ENCODE measurements at places on chromosomes 6 and 20.

DNA sequence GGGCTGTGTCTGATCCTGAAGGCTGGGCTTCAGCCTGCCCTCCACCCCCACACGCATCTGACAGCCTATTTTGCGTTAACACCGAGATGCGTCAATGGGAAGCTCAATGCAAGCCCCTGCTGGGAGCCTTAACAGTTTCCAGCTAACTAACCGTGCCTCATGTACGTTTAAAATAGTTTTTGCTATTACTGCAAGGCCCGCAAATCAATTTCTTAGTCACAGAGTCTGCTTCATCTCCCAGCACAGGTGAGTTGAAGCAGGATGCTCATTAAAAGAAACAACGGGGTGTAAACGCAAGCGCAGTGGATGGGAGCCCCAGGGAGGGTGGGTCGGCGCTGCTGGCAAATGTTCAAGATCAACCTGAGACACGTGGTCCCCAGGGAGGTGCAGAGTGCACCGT, 142.8 kb upstream of the PHACTR3 start:
- no peak for DNase-seq

- DNase-seq: no peak
Measured at GRCh38 chr20:63518351-63518861, 2.2 kb upstream of the PPDPF start.

DNA sequence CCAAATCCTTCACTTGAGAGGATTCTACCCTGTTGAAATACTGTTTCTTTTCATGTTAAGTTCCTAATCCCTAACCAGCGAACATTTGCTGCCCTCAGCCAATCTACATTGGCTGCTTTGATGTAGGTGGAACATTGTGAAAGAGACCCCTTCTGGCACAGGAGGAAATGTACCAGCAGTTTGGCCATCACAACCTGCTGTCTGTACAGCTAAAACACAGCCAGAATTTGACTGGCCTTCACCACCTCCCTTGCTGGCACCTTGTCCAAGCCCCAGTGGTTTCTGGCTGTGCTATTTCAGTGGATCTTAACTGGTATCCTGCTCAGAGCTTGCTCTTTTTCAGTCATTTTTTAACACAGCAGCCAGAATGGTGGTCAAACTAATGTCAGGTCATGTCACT, 202.1 kb upstream of the EPHA7 start:
- DNase-seq: no peak

DNA sequence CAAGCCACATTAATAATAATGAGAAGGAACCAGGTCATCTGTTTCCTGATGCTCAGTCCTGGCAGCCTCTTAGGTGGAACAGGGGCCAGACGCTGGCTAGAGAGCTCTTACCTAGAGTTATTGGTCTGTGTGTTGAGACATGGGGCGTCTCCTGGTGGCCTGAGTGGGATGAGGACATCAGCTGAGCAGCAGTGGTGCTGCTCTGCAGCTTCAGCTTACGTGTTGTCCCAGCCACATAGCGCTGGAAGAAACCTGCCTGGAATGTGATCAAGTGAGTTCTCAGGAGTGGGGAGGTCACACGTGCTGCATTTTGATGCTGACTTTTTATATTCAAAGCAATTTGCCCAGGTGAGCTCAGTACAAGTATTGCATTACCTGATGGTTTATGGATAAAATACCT, 355.4 kb downstream of the CDH26 start:
- DNase-seq: no peak

DNA sequence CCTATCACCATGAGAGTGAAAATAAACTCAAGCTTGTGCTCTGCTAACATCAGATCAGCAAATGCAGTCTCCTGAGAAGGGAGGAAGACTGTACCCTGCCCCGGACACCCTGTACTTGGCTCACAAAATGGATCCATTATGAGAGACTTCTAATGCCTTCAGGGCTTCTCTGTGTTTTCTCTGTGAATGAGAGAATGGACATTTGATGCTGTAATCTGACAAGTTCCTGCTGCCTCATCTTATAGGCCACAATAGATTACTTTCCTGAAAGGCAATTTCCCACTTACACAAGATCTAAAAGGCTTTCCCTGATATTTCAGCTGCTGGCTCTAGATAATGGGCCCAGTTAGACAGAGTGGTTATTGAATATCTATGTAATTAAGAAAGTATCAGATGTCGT, 117.2 kb downstream of the OTOR start:
- DNase-seq: no peak

DNA sequence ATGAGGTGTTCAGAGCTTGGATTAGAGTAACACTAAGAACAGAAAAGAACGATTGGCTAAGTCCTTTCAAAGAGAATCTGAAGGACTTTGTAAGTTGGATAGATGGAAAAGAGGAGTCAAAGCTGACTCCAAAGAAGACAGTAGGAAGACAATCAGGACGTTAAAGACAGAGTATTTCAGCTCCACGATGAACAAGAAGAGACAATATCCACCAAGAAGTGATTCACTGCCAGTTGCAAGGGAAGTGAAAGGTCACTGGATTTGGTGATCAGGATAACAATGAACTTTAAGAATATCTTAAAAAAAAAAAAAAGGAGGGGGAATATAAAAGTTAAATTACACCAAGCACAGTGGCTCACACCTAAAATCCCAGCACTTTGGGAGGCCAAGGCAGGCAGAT, 17.9 kb downstream of the REPS1 start:
- no peak for DNase-seq

DNA sequence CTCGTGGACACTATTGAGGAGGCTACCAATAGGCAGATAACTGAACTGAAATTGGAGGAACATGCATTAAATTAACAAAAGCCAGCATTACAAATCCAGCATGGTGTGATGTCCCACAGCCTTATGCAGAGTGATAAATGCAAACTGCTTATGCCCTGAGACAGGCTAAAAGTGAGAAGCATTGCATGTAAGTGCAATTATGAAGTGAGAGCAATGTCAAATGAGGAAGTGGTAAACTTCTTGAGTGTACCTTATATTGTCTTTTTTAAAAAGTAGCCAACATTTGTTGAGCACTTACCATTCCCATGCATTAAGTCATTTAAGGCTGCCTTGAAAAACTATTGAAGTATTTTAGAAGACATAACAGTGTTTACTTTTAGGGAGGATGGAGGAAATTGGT, 212.2 kb downstream of the TBC1D7 start:
- DNase-seq: no peak

GRCh38 chr6:43712579-43712978, 25.0 kb upstream of the MRPS18A start:
- no peak for DNase-seq

- no peak for DNase-seq
Measured at GRCh38 chr20:41526327-41526726, 91.8 kb downstream of the CHD6 start.

DNA sequence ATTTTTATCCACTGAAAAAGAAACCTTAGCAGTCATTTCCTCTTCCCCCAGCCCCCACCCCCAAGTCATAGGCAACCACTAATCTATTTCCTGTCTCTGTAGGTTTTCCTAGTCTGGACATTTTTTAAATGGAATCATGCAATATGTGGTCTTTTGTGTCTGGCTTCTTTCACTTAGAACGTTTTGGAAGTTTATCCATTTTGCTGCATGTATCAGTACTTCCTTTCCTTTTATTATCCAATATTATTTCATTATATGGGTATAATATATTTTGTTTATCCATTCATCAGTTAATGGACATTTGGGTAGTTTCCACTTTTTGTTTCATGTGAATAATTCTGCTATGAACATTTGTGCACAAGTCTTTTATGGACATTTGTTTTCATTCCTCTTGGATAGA, 99.3 kb upstream of the BMP5 start:
- DNase-seq: no peak

DNA sequence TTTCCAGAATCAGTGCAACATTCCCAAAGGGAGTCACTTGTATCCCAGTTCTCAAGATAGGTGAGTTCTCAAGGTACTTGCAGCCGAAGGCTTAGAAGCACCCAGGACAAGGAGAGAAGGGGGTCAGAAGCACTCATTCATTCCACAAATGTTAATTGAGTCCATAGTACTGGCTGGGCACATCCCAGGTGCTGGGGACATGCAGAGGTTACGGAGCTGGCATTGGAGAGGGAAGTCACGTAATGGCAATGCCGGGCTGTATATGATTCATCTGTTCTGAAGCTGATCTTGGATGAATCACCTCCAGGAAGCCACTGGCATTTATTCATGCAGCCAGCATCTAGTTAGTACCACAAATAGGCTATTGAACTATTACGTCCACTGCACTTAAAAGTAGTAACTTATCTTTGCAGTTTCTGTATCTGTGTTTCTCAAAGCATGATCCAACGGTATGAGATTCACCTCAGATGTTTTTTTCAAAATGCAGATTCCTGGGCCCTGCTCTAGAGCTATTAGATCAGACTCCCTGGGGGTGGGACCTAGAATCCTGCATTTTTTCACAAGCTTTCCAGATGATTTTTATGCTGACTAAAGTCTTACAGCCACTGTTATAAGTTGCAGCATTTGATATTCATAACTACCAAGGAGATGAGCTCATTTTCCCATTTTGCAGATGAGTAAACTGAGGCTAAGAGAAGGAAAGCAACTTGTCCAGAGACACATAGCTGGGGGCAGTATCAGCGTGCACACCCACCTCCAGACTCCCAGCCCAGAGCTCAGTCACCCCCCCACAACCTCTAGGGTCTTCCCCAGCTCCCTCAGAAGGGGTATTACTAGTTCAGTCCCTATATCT, 44.1 kb upstream of the ID1 start:
- DNase-seq: no peak

DNA sequence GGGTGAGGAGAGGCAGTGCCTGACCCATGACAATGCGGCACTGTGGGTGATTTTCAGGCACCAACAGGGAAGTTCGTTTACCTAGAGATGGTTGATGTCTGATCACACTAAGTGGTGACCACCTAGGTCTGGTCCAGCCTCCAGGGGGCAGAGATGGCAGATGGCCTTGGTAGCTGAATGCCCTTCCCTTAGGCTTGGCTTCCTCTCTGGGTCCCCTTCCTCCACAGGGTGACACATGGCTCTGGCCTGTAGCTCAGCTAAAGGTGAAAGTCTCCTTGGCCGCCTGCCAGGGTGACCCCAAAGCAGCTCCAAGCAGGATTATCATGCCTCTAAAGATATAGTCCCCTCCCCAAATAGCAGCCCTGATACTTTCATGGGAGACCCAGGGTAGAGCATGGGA, 6.4 kb downstream of the GDAP1L1 start:
- no peak for DNase-seq
